ENCODE measurements at places on chromosomes 16 and 17.

DNA sequence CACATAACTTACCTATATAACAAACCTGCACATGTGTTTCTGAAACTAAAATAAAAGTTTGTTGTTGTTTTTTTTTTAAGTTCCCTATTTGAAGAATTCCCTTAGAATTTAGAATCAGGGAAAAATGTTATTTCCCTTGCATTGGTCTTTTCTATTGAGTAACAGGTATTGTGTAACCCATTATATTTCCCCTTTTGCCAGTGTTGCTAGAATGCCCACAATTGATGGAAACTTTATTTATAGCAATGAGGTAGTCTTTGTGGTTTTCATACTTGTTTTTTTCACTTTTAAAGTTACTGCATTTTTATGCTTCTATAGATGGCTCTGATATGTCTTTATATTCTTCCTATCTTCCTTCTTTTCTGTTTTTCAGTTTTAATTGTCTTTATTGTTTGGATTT is 3.9 kb downstream of the NLRP1 start:
- no peak for DNase-seq

DNA sequence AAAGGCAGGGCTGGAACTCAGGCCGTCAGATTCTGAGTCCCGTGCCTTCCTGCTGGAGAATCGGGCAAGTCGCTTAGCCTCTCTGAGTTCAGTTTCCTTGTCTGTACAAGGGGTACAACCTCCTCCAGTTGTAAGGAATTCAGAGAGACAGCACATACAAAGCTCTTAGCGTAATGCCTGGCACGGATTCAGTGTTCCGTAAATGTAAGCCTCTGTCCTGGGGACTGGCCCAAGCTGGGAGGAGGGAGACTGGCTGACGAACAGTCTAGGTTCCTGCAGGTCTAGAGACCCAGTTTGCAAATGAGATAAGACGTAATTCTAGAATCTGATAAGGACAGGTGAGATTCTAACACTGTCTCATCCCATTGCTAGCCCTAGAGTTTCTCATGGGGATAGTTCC is 9.9 kb downstream of the METTL22 start:
- DNase-seq = no peak

DNA sequence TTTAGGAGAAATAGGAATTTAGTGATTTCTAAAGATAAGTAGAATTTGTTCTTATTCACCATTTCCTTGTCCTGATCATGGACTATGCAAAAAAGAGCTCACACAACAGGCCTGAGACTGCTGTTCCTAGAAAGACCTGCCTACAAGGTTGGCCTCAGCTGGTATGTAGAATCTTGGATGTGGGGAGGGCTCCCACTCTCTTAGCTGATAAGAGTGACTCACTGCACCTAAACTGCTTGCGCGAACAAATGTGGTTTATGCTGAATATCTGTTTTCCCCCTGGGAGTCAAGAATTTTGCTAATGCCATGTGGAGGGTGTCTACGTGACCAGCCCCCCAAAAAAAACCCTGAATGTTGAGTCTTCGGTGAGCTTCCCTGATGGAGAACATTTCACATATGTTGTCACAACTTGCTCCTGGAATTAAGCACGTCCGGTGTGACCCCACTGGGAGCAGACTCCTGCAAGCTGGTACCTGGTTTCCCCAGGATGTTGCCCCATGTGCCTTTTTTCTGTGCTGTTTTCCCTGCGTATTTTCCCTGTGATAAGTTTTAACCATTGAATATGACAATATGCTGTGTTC is 68.8 kb upstream of the HSBP1 start:
- DNase-seq = no peak

GRCh38 chr16:15594711-15595320 is 48.1 kb downstream of the MARF1 start:
- DNase-seq = no peak

DNA sequence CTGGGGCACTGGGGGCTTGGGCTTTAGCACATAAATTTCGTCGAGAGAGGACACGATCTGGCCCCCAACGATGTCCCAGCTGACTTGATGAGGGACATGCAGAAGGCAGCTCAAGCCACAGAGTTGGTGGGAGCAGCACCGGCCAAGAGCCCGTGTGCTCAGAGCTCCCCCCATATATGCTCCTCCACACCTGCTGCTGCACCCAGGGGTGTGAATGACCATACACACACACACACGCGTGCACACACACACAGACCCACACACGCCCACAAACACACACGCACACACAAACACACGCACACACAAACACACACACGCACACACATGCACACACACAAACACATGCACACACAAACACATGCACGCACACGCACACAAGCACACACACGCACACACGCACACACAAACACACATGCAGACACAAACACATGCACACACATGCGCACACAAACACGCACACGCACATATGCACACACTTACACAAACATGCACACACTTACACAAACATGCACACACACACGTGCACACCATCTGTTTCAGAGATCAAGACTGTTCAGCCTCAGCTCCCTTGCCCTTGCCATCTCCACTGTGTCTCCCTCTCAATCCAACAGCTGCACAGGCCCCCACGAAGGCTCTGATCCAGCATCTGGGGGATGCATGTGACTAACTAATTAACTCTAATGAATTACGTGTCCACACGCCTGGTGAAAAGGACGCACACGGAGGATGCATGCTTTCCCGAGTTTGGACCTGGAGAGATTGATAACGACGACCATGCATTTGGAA is 85.6 kb upstream of the TNRC6C start:
- DNase-seq = no peak

DNA sequence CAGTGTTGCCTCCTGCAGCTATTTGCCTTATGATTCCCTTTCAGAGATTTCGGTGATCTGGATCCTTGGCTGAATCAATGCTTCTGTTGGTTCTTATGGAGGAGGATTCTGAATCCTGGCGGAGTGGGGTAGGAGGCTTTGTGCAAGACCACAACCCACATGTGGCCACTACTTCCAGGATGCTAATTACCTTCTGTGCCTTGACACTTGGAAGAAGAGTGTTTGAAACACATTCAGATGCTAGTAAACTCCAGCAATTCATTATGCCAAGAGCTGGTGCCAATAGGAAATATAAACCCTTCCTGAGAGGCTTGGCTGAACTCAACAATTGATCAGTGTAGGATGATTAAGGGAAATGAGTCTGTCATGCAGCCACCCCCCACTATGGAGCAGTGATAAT is 12.1 kb upstream of the NLRP1 start:
- DNase-seq = no peak

DNA sequence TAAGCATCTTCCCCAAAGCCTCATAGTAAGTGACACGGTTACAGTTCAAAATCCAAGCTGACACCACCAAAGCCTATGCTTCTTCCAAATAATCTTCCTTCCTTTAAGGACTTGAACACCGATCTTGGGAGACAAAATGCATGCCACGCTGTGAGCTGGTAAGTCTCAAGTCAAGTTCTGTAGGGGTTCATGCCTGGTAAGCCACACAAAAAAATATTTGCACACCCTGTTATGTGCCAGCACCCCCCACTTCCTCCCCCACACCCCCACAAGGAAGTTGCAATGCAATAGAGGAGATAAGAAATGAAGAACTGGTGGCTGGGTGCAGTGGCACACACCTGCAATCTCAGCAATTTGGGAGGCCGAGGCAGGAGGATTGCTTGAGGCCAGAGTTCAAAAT is 5.6 kb downstream of the NOG start:
- no peak for DNase-seq

DNA sequence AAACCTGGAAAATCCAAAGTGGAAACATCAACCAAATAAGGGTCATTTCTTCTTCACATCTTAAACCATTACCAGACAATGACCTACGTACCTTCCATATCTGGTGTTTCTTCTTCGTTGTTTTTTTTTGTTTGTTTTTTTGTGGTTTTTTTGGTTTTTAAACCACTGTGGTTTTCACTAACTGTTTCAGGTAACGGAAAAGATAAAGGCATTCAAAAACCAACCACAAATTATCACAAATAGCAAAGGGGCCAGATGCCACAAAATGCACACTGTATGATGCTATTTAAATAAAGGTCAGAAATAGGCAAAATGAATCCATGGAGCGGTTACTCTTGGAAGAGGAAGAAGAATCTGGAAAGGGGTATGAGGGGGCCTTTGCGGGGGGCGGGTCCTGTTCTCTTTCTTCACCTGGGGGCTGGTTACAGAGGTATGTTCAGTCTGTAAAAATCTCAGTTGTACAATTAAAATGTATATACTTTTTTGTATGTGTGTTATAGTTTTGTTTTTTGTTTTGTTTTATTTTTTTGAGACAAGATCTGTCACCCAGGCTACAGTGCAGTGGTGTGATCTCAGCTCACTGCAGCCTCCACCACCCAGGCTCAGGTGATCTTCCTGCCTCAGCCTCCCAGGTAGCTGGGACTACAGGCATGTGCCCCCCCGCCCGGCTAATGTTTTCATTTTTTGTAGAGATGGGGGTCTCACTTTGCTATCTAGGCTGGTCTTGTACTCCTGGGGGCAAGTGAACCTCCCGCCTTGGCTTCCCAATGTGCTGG is 29.6 kb downstream of the LITAF start:
- no peak for DNase-seq

- DNase-seq = no peak
Measured at GRCh38 chr16:47180073-47180472, 36.3 kb upstream of the NETO2 start.

All from COR-L47 (cell line).